ENCODE measurements at places on chromosomes 7 and 10.
A peak's percentile ranks its signal among the peaks of the same experiment; 100 is the strongest.

- no peak overlapping the region for H3K4me3 ChIP-seq
- no peaks in the 10 kb centered on the region for H3K27me3 ChIP-seq
- peaks cover 70% of the 10 kb centered on the region for H3K36me3 ChIP-seq
- no peaks in the 10 kb centered on the region for H3K4me1 ChIP-seq
- H3K27ac ChIP-seq: no peak overlapping the region
These were observed 50.9 kb downstream of the SND1 start for GRCh38 chr7:127702938-127703337.

DNA sequence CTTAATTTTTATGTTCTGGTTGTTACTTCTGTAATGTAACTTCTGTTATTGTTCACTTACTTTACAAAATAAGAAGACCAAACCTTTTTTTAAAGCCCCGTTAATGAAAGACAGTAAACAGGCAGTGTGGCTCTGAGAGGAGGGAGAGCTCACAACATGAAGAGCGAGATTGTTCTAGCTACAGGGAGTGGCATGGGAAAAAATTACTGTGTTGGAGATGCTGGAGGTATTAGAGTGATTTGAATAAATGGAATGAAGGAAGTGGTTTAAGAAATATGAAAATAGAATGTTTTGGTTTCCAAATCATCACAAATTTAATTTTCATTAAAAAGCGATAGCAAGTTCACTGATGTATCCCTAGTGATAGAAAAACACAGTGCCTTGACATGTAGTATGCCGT, 31.8 kb downstream of the REEP3 start:
- H3K4me3 ChIP-seq: no peak overlapping the region
- DNase-seq: no peak
- no peaks in the 10 kb centered on the region for H3K27me3 ChIP-seq

DNA sequence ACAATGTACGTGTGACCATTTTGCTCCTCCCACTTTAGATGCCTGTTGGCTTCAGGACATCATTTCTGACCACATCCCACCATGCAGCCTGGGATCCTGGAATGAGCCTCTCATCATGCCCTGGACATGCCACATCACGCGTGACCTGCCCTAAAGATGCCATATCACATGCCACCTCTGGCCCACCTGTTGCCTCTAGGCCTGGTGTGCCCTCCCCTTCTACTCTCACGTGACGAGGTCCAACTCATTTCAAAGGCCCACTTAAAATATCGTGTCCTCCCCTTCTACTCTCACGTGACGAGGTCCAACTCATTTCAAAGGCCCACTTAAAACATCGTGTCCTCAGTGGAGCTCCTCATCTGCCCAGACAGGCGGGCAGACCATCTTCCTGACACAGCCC, 254.9 kb downstream of the TEX36 start:
- DNase-seq: no peak
- no peaks in the 10 kb centered on the region for H3K36me3 ChIP-seq
- no peak overlapping the region for H3K27ac ChIP-seq
- no peaks in the 10 kb centered on the region for H3K4me1 ChIP-seq

- H3K36me3 ChIP-seq: no peaks in the 10 kb centered on the region
- no peak overlapping the region for H3K4me3 ChIP-seq
- no peaks in the 10 kb centered on the region for H3K27me3 ChIP-seq
- peaks cover 4% of the 10 kb centered on the region for H3K4me1 ChIP-seq
- no peak for DNase-seq
These were observed 12.1 kb downstream of the AVL9 start for GRCh38 chr7:32507414-32507813.

DNA sequence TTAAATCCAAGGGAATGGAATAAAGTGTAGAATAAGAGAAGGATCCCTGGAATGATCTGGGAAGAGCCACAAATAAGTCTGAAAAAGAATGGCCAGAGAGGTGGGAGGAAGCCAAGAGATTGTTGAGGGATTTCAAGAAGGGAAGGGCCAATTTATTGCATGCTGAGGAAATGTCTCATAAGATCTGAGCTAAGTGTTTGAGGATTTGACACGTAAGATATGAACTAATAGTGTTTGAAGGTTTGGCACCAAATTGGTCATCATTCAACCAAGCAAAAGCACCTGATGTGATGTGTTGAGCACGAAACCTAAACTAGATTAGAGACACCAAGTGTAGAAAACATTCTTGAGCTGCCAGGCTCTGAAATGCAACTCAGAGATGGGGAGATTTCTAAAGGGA, 97.9 kb downstream of the TSPAN12 start:
- H3K27me3 ChIP-seq: no peaks in the 10 kb centered on the region
- H3K4me3 ChIP-seq: no peak overlapping the region
- no peak overlapping the region for H3K27ac ChIP-seq
- no peaks in the 10 kb centered on the region for H3K4me1 ChIP-seq
- H3K36me3 ChIP-seq: no peaks in the 10 kb centered on the region
- no peak for DNase-seq

DNA sequence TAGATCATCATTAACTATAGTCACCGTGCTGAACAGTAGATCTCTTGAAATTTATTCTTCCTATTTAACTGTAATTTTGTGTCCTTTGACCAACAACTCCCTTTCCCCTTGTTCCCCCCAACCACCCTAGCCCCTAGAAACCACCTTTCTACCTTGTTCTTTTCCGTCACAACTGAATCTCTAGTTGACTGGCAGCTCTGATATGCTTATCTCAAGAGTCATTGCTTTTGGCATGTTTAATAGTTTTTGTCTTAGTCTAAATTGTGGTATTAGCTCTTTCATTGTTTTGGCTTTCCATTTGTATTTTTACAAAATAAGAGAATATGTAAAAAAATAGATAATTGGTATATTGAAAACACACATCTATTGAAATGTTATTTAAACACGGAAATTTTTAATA, 1.8 kb downstream of the GNAT3 start:
- no peak overlapping the region for H3K27ac ChIP-seq
- H3K36me3 ChIP-seq: no peaks in the 10 kb centered on the region
- no peak for DNase-seq
- H3K27me3 ChIP-seq: no peaks in the 10 kb centered on the region

DNA sequence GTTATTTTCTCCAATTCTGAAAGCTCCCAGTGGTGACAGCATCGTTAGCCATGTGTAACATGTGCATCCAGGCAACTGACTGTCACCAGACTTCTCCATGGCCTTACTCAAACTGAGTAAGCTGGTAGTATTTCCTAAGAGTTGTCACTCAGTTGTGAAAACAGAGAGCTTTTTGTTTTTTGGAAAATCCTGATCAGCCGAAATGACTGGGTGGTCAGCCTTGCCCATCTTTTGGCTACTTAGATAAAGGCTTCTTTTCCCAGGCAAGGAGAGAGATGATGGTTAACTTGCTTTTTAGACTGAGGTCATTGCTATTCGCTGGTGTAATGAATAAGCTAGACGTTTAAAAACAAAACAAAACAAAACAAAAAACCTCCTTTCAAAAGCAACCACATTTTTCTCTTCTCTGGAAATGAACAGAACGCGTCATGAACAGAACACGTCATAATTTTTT, 159.5 kb upstream of the KLF14 start:
- no peak for DNase-seq
- H3K27ac ChIP-seq: peak overlapping the region; percentile 85
- peaks cover 11% of the 10 kb centered on the region for H3K36me3 ChIP-seq
- peaks cover 80% of the 10 kb centered on the region for H3K4me1 ChIP-seq
- H3K4me3 ChIP-seq: no peak overlapping the region

GRCh38 chr10:97321804-97322190, 2.7 kb downstream of the FRAT1 start:
- H3K4me3 ChIP-seq: no peak overlapping the region
- no peak overlapping the region for H3K27ac ChIP-seq
- no peaks in the 10 kb centered on the region for H3K27me3 ChIP-seq
- H3K36me3 ChIP-seq: no peaks in the 10 kb centered on the region
- peaks cover 29% of the 10 kb centered on the region for H3K4me1 ChIP-seq
- DNase-seq: no peak

DNA sequence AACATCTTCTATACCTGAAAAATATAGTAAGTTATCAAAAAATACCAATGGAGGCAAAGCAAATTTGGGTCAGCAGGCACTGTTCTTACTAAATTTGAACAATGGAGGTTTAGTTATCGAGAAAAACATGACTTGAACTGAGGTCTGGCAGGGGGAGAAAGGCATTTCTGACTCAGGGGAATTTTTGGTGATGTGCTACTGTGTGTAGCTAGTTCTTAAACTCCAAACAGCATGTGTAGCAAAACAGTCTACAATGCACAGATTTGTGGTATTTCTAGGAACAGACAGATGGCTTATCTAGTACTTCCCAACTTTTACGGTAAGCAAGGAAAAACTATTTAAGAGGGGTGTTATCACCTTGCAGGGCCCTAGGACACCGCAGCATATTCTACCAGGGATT, 311.6 kb upstream of the LRRN3 start:
- H3K36me3 ChIP-seq: no peaks in the 10 kb centered on the region
- H3K27me3 ChIP-seq: no peaks in the 10 kb centered on the region
- no peak overlapping the region for H3K27ac ChIP-seq
- DNase-seq: no peak
- no peaks in the 10 kb centered on the region for H3K4me1 ChIP-seq

- H3K36me3 ChIP-seq: peaks cover 37% of the 10 kb centered on the region
- H3K4me3 ChIP-seq: no peak overlapping the region
- no peak overlapping the region for H3K27ac ChIP-seq
- peaks cover 6% of the 10 kb centered on the region for H3K4me1 ChIP-seq
- H3K27me3 ChIP-seq: peaks cover 15% of the 10 kb centered on the region
- DNase-seq: no peak
These were observed 6.0 kb downstream of the SPRN start for GRCh38 chr10:133418289-133418993.

DNA sequence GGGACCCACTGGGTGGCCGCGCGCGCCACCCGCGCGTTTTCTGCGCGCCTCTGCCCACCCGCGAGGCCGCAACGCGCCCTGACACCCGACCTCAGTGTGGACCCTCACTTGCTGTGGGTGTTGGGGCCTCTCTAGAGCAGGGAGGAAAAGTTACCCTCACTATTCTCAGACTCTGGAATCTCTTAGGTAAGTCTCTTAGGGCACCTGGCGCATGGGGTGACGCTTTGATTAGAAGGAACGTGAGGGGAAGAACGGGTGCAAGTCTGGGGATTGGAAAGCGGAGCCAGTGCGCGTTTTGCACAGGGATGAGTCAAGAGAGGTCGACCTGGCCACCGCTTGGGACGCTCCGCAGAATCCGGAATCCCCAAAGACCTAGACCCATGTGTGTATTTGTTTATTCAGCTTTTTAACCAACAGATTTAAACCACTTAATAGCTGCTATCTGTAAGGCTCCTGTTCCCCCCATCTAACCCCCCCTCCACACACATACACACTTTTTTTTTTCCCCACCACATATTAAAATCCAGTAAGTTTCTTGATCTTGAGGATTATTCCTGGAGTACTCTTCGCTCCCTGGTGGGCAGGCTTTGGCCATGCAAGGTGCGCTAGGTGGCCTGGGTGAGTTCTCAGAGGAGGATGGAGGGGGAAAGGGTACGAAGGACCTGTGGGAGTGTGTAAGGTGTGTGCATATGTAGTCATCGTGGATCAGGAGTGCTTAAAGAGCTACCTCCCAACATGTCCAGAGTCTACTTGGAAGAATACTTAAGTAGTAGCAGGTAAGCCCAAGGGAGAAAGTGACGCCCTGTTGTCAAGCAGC, 169.1 kb upstream of the PPP1R3A start:
- peak; percentile 74 for DNase-seq
- H3K4me3 ChIP-seq: peak overlapping the region; percentile 75
- peaks cover 44% of the 10 kb centered on the region for H3K4me1 ChIP-seq
- no peak overlapping the region for H3K27ac ChIP-seq
- H3K36me3 ChIP-seq: no peaks in the 10 kb centered on the region
- peaks cover 30% of the 10 kb centered on the region for H3K27me3 ChIP-seq

DNA sequence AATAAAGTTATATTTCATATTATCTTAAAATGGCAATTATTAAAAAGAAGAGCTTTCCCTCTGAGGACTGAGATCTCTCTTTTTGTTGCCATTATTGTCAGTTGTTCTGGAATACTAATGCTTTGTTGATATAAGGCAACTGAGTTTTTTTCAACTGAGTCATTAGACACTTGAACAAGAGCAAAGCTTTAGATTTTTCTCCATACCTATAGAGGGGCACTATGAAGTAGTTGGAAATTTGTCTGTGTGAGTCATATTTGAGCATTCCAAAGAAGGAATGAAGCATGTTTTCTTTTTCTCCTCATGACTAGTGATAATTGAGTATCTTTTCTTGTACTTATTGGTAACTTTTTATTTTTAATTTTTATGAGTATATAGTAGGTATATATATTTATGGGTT, 24.5 kb downstream of the RPA3 start:
- H3K27me3 ChIP-seq: no peaks in the 10 kb centered on the region
- H3K27ac ChIP-seq: no peak overlapping the region
- H3K36me3 ChIP-seq: no peaks in the 10 kb centered on the region

DNA sequence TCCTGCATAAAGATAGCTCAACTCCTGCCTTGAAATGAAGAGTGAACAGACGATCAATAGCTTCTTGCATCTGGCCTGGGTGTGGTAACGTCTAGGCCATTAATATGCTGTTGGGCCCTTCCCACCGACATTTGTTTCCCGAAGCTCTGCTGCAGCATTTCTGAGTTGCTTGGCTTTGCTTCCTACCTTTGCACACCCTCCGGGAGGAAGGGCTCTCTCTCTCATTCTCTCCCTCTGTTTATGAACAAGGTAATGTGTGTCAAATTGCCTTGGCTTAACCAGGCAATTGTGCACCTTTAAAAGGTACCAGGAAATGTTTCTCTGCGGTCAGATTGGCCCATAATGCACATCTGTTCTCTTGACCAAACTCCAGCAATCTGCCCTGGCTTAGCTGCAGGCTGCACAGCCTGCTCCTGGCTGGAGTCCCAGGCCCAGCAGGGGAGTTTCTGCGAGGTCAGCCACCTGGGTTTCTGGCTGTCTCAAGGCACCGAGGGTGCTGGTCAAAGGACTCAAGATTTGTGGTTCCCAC, 223.7 kb downstream of the SNX10 start:
- H3K27me3 ChIP-seq: peaks cover 4% of the 10 kb centered on the region
- H3K27ac ChIP-seq: no peak overlapping the region
- H3K4me1 ChIP-seq: no peaks in the 10 kb centered on the region
- no peak for DNase-seq
- no peak overlapping the region for H3K4me3 ChIP-seq
- no peaks in the 10 kb centered on the region for H3K36me3 ChIP-seq

DNA sequence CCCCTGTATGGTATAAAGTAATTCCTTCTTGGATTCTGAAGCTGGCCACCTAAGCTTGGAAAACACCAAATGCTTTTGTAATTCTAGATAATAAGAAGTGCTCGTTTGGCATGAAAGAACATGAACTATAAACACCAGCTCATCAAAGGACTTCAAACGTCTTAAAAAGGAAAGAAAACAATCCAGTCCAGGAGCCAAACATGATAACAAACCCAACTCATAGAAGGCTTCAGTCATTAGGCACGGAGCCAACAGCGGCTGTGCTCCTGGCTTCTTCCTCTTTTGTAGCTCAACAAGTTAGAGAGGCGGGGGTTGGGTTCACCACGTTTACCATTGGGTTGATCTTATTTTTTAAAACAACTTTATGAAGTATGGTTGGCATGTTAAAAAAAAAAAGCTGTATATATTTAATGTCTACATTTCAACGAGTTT, 56.4 kb upstream of the ECHDC3 start:
- peak; percentile 83 for DNase-seq
- no peaks in the 10 kb centered on the region for H3K36me3 ChIP-seq
- peak overlapping the region; percentile 83 for H3K27ac ChIP-seq
